ENCODE measurements at places on chromosomes 16 and 17.

- H3K4me3 ChIP-seq, result no peak overlapping the region
- H3K27me3 ChIP-seq, result no peaks in the 10 kb centered on the region
- no peaks in the 10 kb centered on the region for H3K36me3 ChIP-seq
- DNase-seq, result no peak
- H3K4me1 ChIP-seq, result peaks cover 20% of the 10 kb centered on the region
Observed at GRCh38 chr17:51230306-51230705, 29.5 kb downstream of the MBTD1 start.

- no peak for DNase-seq
- H3K4me3 ChIP-seq, result no peak overlapping the region
- H3K27ac ChIP-seq, result no peak overlapping the region
- H3K4me1 ChIP-seq, result peaks cover 13% of the 10 kb centered on the region
Observed at GRCh38 chr16:4365014-4365406, 6.6 kb upstream of the VASN start.

- no peak for DNase-seq
- no peaks in the 10 kb centered on the region for H3K4me1 ChIP-seq
- H3K36me3 ChIP-seq, result no peaks in the 10 kb centered on the region
- H3K27ac ChIP-seq, result no peak overlapping the region
- H3K27me3 ChIP-seq, result peaks cover 18% of the 10 kb centered on the region
Observed at GRCh38 chr16:49531425-49531824, 157.8 kb downstream of the C16orf78 start.

- peak overlapping the region; percentile 58 for H3K27ac ChIP-seq
- DNase-seq, result peak; percentile 19
- peaks cover 27% of the 10 kb centered on the region for H3K4me1 ChIP-seq
- no peaks in the 10 kb centered on the region for H3K36me3 ChIP-seq
- no peak overlapping the region for H3K4me3 ChIP-seq
Observed at GRCh38 chr17:17729620-17730249, 48.5 kb downstream of the RAI1 start.

GRCh38 chr17:55451203-55451641 is 29.6 kb upstream of the MMD start:
- H3K4me1 ChIP-seq, result peaks cover 15% of the 10 kb centered on the region
- H3K27ac ChIP-seq, result no peak overlapping the region
- H3K27me3 ChIP-seq, result no peaks in the 10 kb centered on the region
- DNase-seq, result no peak
- no peaks in the 10 kb centered on the region for H3K36me3 ChIP-seq

- H3K36me3 ChIP-seq, result peaks cover 41% of the 10 kb centered on the region
- no peaks in the 10 kb centered on the region for H3K27me3 ChIP-seq
- peaks cover 29% of the 10 kb centered on the region for H3K4me1 ChIP-seq
- no peak overlapping the region for H3K4me3 ChIP-seq
- H3K27ac ChIP-seq, result no peak overlapping the region
Observed at GRCh38 chr16:30736995-30737793, 11.0 kb upstream of the PHKG2 start.

GRCh38 chr16:24845726-24846547 is at the start of gene SLC5A11:
TSS of gene SLC5A11 (plus strand) at chr16:24845963. CDS start at chr16:24858644, 12,681 bp downstream.
- peaks cover 49% of the 10 kb centered on the region for H3K4me1 ChIP-seq
- H3K4me3 ChIP-seq, result no peak within 1 kb of the TSS

- no peak overlapping the region for H3K27ac ChIP-seq
- no peaks in the 10 kb centered on the region for H3K27me3 ChIP-seq
- no peaks in the 10 kb centered on the region for H3K36me3 ChIP-seq
- H3K4me3 ChIP-seq, result no peak overlapping the region
Observed at GRCh38 chr16:21719283-21719682, 55.5 kb downstream of the OTOA start.

GRCh38 chr16:2427526-2427925 is 1.7 kb upstream of the CCNF start:
- DNase-seq, result no peak
- H3K27ac ChIP-seq, result 0 out of 2 replicates have a peak overlapping the region, but pooled peaks have one; percentile 12
- H3K36me3 ChIP-seq, result peaks cover 21% of the 10 kb centered on the region
- H3K4me1 ChIP-seq, result peaks cover 12% of the 10 kb centered on the region

GRCh38 chr17:29155227-29155965 is 24.8 kb downstream of the MYO18A start:
- H3K4me1 ChIP-seq, result peaks cover 93% of the 10 kb centered on the region
- no peaks in the 10 kb centered on the region for H3K36me3 ChIP-seq
- H3K27ac ChIP-seq, result peak overlapping the region; percentile 93
- peak overlapping the region; percentile 35 for H3K4me3 ChIP-seq

- no peak overlapping the region for H3K4me3 ChIP-seq
- no peak for DNase-seq
- H3K36me3 ChIP-seq, result no peaks in the 10 kb centered on the region
- no peaks in the 10 kb centered on the region for H3K4me1 ChIP-seq
- H3K27me3 ChIP-seq, result peaks cover 30% of the 10 kb centered on the region
- no peak overlapping the region for H3K27ac ChIP-seq
Observed at GRCh38 chr17:56113486-56113885, 39.8 kb upstream of the ANKFN1 start.

- H3K4me1 ChIP-seq, result no peaks in the 10 kb centered on the region
- H3K27me3 ChIP-seq, result no peaks in the 10 kb centered on the region
- no peak overlapping the region for H3K4me3 ChIP-seq
Observed at GRCh38 chr16:85733155-85733838, 17.6 kb downstream of the C16orf74 start.

- H3K4me3 ChIP-seq, result no peak overlapping the region
- peaks cover 10% of the 10 kb centered on the region for H3K27me3 ChIP-seq
Observed at GRCh38 chr16:83577078-83577745, 230.6 kb upstream of the HSBP1 start.

DNA sequence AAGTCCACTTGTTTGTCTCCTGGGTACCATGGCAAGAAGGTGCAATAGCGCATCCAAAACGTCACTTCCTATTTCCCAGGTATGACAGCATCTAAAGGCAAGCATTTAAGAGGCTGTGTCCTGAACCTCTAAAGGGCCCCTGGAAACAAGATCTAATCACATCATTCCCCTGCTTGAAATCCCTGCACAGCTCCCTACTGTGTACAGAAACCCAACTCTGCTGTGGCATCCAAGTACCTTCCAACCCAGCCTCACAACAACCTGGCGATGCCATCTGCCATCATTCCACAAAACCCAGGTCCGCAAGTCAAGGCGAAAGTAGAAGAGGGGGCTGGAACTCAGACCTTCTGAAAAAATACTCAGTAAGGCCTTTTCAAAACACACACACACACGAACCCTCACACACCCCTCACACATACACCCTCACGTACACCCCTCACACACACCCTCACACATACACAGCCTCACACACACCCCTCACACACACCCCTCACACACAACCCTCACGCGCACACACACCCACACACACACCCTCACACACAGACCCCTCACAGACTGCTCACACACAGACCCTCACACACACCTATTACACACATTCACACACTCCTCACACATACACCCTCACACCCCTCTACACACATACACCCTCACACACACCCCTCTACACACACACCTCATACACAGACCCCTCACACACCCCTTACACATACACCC is 24.5 kb downstream of the C17orf67 start:
- no peak overlapping the region for H3K27ac ChIP-seq
- H3K4me1 ChIP-seq, result no peaks in the 10 kb centered on the region
- H3K36me3 ChIP-seq, result no peaks in the 10 kb centered on the region
- H3K4me3 ChIP-seq, result no peak overlapping the region
- peaks cover 6% of the 10 kb centered on the region for H3K27me3 ChIP-seq

DNA sequence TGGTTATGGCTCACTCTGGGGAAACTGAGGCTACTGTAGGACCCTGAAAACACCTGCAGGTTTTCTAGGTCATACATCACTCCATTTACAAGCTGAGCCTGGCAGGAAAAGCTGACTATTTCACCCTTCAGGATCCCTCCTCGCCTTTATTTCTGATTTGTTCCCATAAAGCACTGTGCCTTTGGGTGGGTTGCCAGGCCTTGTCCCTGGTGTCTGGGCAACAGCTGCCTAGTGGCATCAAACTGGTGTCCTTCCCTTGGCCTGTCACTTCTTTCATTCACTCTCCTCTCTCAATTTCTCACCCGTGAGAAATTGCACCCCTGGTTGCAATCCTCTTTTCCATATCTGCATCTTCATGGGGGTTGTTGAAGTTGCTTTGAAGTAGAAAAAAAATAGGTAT is 1.6 kb downstream of the MYL4 start:
- no peak overlapping the region for H3K4me3 ChIP-seq
- no peak overlapping the region for H3K27ac ChIP-seq
- DNase-seq, result no peak
- no peaks in the 10 kb centered on the region for H3K27me3 ChIP-seq
- H3K4me1 ChIP-seq, result peaks cover 4% of the 10 kb centered on the region
- H3K36me3 ChIP-seq, result no peaks in the 10 kb centered on the region

GRCh38 chr17:11671126-11671525 is 72.9 kb downstream of the DNAH9 start:
- DNase-seq, result no peak
- no peak overlapping the region for H3K4me3 ChIP-seq
- H3K27me3 ChIP-seq, result no peaks in the 10 kb centered on the region
- no peak overlapping the region for H3K27ac ChIP-seq
- no peaks in the 10 kb centered on the region for H3K4me1 ChIP-seq

DNA sequence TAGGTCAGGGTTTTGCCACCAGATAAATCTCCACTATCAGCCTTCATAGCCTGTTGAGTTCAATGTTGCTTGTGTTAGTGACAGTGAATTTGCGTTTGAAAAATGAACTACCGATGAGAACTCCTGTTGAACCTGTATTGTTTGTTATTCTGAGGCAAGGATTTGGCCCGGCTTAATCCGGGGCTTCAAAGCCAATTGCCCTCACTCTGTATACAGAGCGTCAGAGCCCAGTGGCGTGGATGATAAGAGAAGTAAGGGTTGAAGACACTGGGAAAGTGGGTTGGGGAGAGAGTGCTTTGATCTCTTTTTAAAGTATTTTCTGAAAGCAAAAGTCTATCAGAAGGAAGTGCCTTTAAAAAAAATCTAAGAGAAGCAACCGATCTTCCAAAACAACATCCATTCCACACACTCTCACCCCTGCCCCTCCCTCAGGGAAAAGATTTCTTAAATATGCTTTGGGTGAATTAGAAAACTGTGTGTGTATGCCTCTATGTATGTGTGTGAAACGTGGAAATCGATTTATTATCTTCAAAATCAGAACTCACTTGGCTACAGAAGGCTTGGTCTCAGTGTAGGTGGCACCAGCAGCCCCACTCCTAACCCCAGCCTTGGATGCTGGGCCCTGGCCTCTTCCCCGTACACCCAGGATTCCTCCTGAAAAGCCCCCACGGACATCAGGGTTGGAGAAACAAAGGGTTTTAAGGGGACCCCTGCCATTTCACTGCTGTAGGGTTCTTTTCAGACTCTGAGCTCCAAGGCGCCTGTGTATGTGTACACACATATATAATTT is 8.8 kb downstream of the TBX4 start:
- H3K27ac ChIP-seq, result no peak overlapping the region
- H3K27me3 ChIP-seq, result no peaks in the 10 kb centered on the region
- H3K4me1 ChIP-seq, result peaks cover 6% of the 10 kb centered on the region

- no peak for DNase-seq
- H3K36me3 ChIP-seq, result no peaks in the 10 kb centered on the region
- no peaks in the 10 kb centered on the region for H3K27me3 ChIP-seq
- H3K4me3 ChIP-seq, result no peak overlapping the region
Observed at GRCh38 chr17:67619555-67619954, 98.2 kb upstream of the NOL11 start.

DNA sequence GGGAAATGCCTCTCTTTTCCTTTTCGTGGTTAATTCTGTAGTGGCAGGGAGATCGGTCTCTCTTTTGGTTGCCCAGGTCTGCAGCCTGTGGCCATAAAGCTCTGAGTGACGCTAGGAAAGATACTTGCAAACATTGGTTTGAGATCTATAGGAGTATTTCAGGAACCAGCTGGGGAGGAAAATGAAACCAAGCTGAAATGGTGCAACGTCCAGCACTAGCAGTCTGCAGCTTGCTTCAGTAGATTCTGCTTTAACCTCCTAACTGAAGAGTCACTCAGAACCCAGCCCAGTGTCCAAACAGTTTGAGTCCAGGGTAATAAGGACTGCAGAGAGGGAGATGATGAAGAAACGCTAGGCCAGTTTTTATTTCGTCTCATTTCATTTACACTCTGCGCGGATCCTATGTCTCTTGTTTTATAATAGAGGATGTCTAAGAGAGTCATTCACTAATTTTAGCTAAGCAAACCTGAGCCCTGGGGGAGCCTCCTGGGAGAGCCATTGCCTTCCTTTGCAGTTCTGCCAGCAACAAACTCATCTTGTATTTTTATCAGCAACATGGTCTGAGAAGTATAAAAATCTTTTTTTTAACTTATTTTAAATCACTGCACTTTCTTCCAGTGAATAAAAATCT is 12.0 kb downstream of the SP2 start:
- H3K4me1 ChIP-seq, result no peaks in the 10 kb centered on the region
- no peak for DNase-seq
- H3K27ac ChIP-seq, result no peak overlapping the region
- no peak overlapping the region for H3K4me3 ChIP-seq
- H3K36me3 ChIP-seq, result no peaks in the 10 kb centered on the region

- DNase-seq, result no peak
- peaks cover 41% of the 10 kb centered on the region for H3K4me1 ChIP-seq
- no peaks in the 10 kb centered on the region for H3K27me3 ChIP-seq
- H3K36me3 ChIP-seq, result no peaks in the 10 kb centered on the region
- H3K4me3 ChIP-seq, result no peak overlapping the region
Observed at GRCh38 chr17:50276588-50277356, 2.5 kb downstream of the TMEM92 start.

- H3K27ac ChIP-seq, result no peak overlapping the region
- no peak for DNase-seq
- peaks cover 14% of the 10 kb centered on the region for H3K4me1 ChIP-seq
- H3K27me3 ChIP-seq, result no peaks in the 10 kb centered on the region
- no peak overlapping the region for H3K4me3 ChIP-seq
Observed at GRCh38 chr16:66678337-66678736, 18.2 kb downstream of the CMTM4 start.

- H3K27me3 ChIP-seq, result no peaks in the 10 kb centered on the region
- DNase-seq, result peak; percentile 91
- H3K27ac ChIP-seq, result peak within 1 kb of the TSS; percentile 62
- H3K4me1 ChIP-seq, result peaks cover 14% of the 10 kb centered on the region
- H3K4me3 ChIP-seq, result peak within 1 kb of the TSS; percentile 71
Observed at GRCh38 chr17:44556832-44557606, at the start of gene FZD2. TSS of gene FZD2 (plus strand) at chr17:44557484. CDS start at chr17:44557689, 205 bp downstream.

DNA sequence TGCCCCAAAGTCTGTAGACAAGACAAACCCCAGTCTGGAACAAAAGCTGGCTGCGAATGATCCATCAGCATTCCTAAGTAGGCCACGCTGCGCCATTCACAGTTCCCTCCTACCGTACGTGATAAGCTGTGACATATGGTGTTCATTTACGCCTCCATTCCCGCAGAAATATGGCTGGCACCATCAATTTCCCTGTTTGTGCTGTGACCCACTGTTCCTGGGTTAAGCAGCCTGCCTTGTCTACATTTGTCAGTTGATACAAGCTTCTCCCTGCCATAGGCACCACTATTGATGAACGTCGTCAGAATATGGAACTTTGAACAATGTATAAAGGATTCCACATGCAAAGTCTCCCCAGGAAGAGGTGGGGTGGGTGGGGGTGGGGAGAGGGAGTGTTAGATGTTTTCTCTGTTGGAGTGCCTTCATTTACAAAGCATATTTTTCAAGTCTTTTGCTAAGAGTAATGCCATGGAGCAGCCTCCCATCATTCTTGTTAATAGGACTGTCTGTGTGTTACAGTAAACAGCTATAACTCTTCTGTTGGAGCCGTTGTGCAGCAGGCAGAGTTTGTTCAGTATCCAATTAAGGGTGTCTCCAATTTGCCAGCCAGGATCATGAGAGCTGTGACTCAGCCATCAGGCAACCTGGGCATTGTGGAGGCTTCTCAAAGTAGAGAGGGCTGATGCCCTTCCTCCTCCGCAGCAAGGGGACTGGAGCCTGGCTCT is 294.6 kb downstream of the TMEM114 start:
- H3K4me1 ChIP-seq, result no peaks in the 10 kb centered on the region
- H3K36me3 ChIP-seq, result no peaks in the 10 kb centered on the region

- H3K4me1 ChIP-seq, result no peaks in the 10 kb centered on the region
- no peak overlapping the region for H3K4me3 ChIP-seq
- H3K27ac ChIP-seq, result no peak overlapping the region
- no peak for DNase-seq
- H3K27me3 ChIP-seq, result no peaks in the 10 kb centered on the region
- no peaks in the 10 kb centered on the region for H3K36me3 ChIP-seq
Observed at GRCh38 chr17:77527409-77527808, 386.6 kb downstream of the SEC14L1 start.

Measured in HCT116 (cell line).